Endothelial cell of coronary artery (primary cell): ENCODE measurements at places on chromosomes 4 and X. TPM values are rescaled to one million over a fixed set of nuclear protein-coding genes. Genes with fewer than 3 reads are reported as not detected.

RGN gene
- total RNA-seq = 0.27 and 0.66 TPM in 2 replicates

MTNR1A gene
- not detected in 2 replicates for total RNA-seq

HAND2 gene
- total RNA-seq = 1.7 TPM in 1 of 2 replicates, not detected in the other

S100P gene
- 0.18 TPM in 1 of 2 replicates, not detected in the other for total RNA-seq

ARHGAP36 gene
- total RNA-seq = 0.09 TPM in 1 of 2 replicates, not detected in the other

DRP2 gene
- 0.18 and 0.47 TPM in 2 replicates for total RNA-seq

IL15 gene
- total RNA-seq = 1.4 and 2.5 TPM in 2 replicates

RAB9B gene
- total RNA-seq = 0.28 and 0.54 TPM in 2 replicates

JCHAIN gene
- total RNA-seq = not detected in 2 replicates

MAGEE1 gene
- 0.45 and 0.85 TPM in 2 replicates for total RNA-seq

ART3 gene
- under 0.01 TPM in 1 of 2 replicates, not detected in the other for total RNA-seq

CTAG2 gene
- not detected in 2 replicates for total RNA-seq

P2RY4 gene
- 0.09 TPM in 1 of 2 replicates, not detected in the other for total RNA-seq

DIPK2B gene
- total RNA-seq = 8.0 and 9.1 TPM in 2 replicates

STPG2 gene
- 0.09 and 0.66 TPM in 2 replicates for total RNA-seq

NUDT10 gene
- 0.94 and 0.99 TPM in 2 replicates for total RNA-seq

MBNL3 gene
- total RNA-seq = 0.56 and 0.99 TPM in 2 replicates

IL3RA gene
- total RNA-seq = 9.4 and 13.1 TPM in 2 replicates

UVSSA gene
- total RNA-seq = 3.1 and 6.6 TPM in 2 replicates

PWWP3B gene
- not detected in 2 replicates for total RNA-seq

HPGDS gene
- total RNA-seq = not detected in 2 replicates

TIMM8A gene
- 3.9 and 4.0 TPM in 2 replicates for total RNA-seq

SPANXA2 gene
- not detected in 2 replicates for total RNA-seq

SH2D1A gene
- total RNA-seq = not detected in 2 replicates

SPANXN4 gene
- total RNA-seq = not detected in 2 replicates

CXCL6 gene
- total RNA-seq = 1.2 and 1.3 TPM in 2 replicates

CABS1 gene
- total RNA-seq = not detected in 2 replicates

AKAP14 gene
- total RNA-seq = not detected in 2 replicates

AMER1 gene
- total RNA-seq = 0.99 and 2.0 TPM in 2 replicates

SLC9B1 gene
- 0.47 and 0.63 TPM in 2 replicates for total RNA-seq

RTL5 gene
- total RNA-seq = 0.09 and 0.47 TPM in 2 replicates

ZAR1 gene
- not detected in 2 replicates for total RNA-seq

CCSER1 gene
- total RNA-seq = 2.3 and 4.4 TPM in 2 replicates

SUV39H1 gene
- 2.9 and 5.8 TPM in 2 replicates for total RNA-seq

EOLA1 gene
- 11.3 and 14.6 TPM in 2 replicates for total RNA-seq

IL9R gene
- not detected in 2 replicates for total RNA-seq

CNKSR2 gene
- 0.38 TPM in 1 of 2 replicates, not detected in the other for total RNA-seq

NEXMIF gene
- not detected in 2 replicates for total RNA-seq

GPR143 gene
- total RNA-seq = 2.6 and 3.1 TPM in 2 replicates

MAGEA12 gene
- not detected in 2 replicates for total RNA-seq

MAGEB17 gene
- 0.19 TPM in 1 of 2 replicates, not detected in the other for total RNA-seq

LDB2 gene
- total RNA-seq = 128 and 441 TPM in 2 replicates

CLNK gene
- not detected in 2 replicates for total RNA-seq

TGIF2LX gene
- not detected in 2 replicates for total RNA-seq

KDR gene
- 144 and 275 TPM in 2 replicates for total RNA-seq

CFAP47 gene
- total RNA-seq = not detected in 2 replicates

LANCL3 gene
- total RNA-seq = 0.19 and 0.81 TPM in 2 replicates

SLITRK2 gene
- total RNA-seq = not detected in 2 replicates

TSPAN7 gene
- 1.5 and 3.7 TPM in 2 replicates for total RNA-seq

MAGEC1 gene
- not detected in 2 replicates for total RNA-seq

ARX gene
- not detected in 2 replicates for total RNA-seq

RBM47 gene
- total RNA-seq = 0.09 TPM in 1 of 2 replicates, not detected in the other

NIPAL1 gene
- total RNA-seq = 1.0 and 1.4 TPM in 2 replicates

PFKFB1 gene
- total RNA-seq = not detected in 2 replicates
